Activated CD4-positive, alpha-beta T cell treated with anti-CD3 and anti-CD28 coated beads, Interleukin-2, amount 10 ng/mL, durations not matched to agents 7 days and 5 days (primary cell): ENCODE measurements at places on chromosomes 6 and 20. TPM values are rescaled to one million over a fixed set of nuclear protein-coding genes. Genes with fewer than 3 reads are reported as not detected.
A peak's percentile ranks its signal among the peaks of the same experiment; 100 is the strongest.

DNA sequence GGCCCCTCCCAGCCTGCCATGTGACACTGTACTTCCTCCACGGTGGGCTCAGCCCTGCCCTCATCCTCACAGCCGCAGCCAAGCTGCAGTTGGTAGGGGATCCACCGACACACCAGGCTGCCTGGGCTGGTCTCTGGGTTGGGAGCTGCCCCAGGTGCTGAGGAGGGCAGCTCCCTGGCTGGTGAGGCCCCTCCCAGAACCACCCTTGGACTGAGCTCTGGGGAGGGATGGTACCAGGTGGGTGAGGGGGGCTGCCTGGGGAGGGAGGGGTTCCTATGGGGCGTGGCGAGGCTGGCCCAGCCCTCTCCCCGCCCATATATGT, 185 bp upstream of the TNFRSF6B start:
- DNase-seq: no peak

DNA sequence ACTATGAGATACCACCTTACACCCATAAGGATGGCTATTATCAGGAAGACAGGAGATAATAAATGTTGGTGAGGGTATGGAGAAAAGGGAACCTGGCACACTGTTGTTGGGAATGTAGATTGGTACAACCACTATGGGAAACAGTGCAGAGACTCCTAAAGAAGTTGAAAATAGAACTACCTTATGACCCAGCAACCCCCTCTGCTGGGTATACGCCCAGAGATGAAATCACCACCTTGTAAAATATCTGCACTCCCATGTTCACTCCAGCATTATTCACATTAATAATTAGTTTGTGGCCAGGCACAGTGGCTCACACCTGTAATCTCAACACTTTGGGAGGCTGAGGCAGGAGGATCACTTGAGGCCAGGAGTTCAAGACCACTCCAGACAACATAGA, 26.8 kb downstream of the ZBTB9 start:
- no peak for DNase-seq

DNA sequence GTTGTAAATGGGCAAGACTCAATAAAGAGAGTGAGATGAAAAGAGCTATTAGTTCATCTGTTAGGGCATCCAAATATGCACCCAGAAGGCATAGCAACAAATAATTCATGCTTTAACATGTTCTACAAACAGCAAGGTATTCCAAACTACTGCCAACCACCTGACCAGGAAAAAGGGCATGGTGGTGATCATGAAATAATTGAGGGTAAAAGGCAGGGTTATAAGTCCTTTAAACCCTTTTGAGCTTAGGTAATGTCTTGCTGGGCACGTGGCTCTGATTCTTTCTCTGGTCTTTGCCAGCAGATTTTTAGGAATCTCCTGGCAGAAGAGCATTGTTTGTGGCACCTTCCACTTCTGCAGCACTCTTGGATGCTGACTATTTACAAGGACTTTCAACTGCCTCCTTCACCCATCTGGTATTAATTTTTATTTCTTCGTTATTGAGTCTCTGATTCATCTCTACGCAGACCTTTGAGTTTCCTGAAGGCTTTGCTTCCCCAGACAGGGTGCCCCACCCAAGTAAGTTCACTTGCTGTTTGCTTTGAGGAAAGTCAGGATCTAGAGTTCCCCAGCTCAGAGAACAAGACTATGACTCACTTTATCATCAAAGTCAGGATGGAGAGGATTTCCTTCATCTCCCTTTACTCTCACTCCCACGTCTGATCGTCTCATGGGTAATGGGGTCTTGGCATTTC, 83.4 kb upstream of the NEDD9 start:
- DNase-seq: no peak

- DNase-seq: no peak
Observed at GRCh38 chr6:165611294-165611693, 51.7 kb downstream of the PDE10A start.

DNA sequence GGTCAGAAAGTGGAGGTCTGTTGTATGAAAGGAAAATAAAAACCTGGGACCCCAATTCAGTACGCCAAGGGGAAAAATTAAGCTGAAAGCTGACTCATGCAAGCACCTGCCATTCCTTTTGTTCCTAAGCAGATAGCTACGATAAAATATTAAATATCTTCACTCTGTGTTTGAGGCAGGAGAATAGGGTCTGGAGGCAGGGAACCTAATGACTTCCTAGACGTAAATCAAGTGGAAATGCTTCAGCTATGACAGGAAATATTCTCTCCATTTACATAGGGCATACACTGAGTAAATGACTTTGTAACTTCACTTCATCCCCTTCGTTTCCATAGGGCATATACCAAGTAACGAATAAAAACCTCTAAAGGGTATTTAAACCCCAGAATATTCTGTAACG, 41.0 kb upstream of the IFNGR1 start:
- DNase-seq: no peak

- no peak for DNase-seq
Observed at GRCh38 chr20:64047046-64047389, 2.4 kb downstream of the SOX18 start.

- DNase-seq: no peak
Observed at GRCh38 chr20:219290-220115, 7.6 kb upstream of the DEFB129 start.

- no peak for DNase-seq
Observed at GRCh38 chr6:117352466-117353081, 73.2 kb downstream of the ROS1 start.

DNA sequence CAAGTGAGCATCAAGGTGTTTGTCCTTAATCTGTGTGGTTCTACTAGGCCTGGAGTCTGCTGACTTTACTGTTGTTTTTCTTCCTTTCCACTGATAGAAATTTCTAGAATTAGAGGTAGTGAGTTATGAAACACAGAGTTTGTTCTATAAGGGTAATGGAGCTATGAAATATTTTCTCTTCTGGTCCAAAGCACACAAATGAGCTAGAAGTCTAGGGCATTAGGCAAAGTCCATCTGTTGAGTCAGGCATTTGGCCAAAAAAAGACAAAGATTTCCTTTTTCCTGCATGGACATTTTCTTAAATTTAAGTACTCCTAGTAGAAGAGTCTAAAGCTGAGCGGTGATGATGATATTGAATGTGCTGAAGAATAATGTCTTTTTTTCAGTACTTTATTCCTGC, 174.3 kb upstream of the STXBP5 start:
- no peak for DNase-seq

DNA sequence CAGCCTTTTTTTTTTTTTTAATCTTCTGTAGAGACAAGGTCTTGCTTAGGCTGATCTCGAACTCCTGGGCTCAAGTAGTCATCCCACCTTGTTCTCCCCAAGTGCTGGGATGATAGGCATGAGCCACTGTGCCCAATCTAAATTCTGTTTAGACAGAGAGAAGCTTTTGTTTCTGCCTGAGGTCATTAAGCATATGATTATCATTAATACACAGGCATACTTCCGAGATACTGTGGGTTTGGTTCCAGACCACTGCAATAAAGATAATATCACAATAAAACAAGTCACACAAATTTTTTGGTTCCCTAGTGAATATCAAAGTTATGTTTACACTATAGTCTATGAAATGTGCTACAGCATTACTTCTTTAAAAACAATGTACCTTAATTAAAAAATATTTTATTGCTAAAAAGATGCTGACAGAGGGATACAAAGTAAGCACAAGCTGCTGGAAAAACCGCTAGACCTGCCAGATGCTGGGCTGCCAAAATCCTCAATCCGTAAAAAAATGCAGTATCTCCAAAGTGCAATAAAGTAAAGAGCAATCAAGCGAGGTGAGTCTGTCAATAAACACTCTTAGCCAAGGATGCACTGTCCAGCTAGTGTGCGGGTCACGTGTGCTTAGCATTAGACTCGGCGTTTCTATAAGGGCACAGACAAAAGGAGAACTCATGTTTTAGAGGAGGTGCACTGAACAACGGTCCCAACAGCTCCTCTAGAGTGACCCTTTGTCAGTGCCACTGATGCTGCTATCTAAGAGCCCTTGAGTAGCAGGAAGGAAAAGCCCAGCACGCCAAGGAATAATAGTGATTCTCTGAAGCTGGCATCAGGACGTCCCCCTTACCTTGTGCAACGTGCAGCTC, 16.1 kb downstream of the TXNDC5 start:
- DNase-seq: no peak

- no peak for DNase-seq
Observed at GRCh38 chr6:118902726-118903125, 8.8 kb downstream of the ASF1A start.

DNA sequence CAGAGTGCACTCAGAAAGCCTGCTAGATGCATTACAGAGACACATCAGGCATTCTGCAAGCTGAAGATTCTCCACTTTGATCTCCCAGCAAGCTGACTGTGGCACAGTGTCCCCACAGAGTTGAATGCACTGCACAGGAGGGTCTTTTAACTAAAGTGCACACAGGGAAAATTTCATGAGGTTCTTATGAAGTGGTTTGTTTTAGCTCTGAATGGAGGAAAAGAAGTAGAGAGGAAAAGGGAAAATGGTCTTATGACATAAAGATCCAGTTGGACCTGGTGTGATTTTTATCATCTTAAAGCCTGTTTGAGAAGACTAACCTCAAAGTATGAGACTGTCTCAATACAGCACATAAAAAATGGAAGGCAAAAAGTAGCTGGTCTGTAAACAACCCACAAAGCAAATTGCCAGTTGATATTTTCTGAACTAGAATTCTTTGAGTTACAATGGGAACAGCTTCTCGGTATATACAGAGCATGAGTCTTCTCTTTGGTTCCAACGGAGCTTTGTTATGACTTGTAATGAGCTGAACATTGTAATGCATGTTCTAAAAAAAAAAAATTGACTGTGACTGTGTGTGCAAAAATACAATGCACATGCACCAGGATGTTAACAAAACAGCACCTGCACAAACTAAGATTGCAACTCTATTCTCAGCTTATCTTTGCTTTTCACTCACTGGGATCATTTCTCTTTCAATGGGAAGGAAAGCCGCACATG, 383.0 kb upstream of the ID4 start:
- no peak for DNase-seq

- no peak for DNase-seq
Observed at GRCh38 chr6:3789018-3789895, 37.7 kb upstream of the PXDC1 start.

- DNase-seq: no peak
Observed at GRCh38 chr6:96898241-96898851, 655 bp upstream of the NDUFAF4 start.

DNA sequence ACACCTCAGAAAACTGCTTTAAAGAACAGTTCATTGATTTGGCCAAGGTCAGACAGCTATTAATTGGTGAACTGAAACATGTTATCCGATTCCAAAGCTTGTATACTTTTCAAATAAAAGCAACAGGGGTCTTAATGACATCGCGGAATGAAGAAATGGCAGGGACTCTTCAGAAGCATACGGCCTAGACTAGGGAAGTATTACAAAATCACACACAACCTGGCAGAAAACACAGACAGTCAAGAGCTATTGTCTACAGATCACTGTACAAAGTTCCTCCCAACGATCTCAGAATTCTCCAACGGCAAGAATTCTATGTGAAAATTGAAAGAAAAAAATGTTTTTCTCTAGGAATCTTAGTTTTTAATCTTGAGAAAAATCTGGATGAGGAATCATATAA, 105.5 kb downstream of the PTPRK start:
- DNase-seq: no peak

GRCh38 chr6:21404577-21404976, 189.0 kb upstream of the SOX4 start:
- DNase-seq: no peak

DNA sequence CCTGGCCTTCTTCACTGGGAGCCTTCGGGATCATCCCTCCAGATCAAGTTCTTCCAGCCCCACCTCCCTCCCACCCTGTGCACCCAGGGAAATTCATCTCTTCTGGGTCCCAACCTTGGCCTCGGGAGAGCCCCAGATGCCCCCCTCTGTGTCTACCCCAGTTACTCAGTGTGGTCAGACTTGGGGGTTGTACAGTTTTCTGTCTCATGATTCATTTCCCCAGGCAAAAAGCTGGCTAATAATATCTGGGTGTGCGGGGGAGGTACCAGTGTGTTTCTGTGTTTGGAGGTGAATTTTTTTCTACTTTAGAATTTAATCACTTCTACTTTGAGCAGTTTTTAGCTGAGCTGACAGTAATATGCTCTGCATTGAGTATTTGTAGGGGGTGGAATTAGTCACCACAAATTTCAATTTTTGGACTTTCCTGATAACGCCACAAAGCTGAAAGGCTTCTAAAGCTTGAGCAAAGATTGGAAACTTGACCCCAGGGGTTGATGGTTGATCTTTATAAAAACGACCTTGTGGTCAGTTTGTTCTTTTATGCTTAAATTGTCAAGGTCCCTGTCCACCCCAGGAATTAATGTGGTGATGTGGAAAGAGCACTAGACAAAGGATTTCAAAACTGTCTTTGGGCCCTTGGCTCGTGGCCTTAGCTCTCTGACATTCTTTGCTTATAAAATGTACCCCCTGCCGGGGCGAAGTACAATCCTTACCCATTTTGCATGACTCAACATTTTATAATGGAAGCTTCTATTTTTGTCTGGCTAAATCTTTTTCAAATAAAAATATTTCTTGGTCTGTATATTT, 284.7 kb upstream of the TAB2 start:
- DNase-seq: peak; percentile 27

DNA sequence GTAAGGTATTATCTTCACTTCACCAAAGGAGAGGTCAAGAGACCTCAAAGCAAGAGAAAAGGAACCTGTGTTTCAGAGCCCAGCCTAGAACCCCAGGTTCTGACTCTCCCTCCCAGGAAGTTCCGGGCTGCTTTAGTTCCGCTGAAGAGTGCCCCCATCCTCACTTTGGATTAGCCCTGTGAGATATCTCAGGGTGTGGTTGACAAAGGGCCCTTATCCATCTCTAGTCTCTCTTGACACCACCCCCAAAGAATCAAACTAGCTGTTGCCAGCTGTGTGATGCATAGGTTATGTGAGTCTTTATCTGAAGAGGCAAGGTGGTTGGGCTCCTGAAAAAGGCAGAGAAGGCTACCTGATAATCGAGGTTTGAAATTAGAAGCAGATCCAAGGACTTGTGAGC, 20.6 kb downstream of the BRPF3 start:
- no peak for DNase-seq

DNA sequence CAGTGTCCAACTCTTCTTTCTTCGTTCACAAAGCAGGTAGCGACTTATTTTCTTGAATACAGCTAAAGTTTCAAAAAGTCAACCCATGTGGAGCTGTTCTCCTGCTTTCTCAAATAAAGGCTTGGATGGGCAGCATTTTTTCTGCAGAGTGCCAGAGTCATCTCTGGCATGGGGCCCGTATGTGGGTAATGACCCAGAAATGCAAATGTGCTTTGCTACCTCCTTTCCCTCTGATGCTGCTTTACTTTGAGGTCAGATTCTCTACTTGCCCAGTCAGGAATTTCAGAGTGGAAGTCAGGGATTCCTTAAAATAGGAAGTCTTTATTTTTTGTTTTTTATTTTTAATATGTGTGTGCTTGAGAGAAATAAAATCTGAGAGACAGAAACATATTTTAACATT, 4.9 kb downstream of the NKAIN2 start:
- no peak for DNase-seq

Gene SLC22A16
- total RNA-seq: not detected

Gene PRKN
- 0.77 TPM for total RNA-seq

Gene DEF6
- total RNA-seq: 219 TPM

Gene BEND6
- not detected for total RNA-seq

Gene ZNF311
- total RNA-seq: 0.55 TPM

Gene TLDC2
- total RNA-seq: not detected

Gene DEFB119
- total RNA-seq: not detected

Gene BPIFB1
- not detected for total RNA-seq

Gene SCP2D1
- total RNA-seq: not detected

Gene GJA1
- not detected for total RNA-seq

Gene VGLL2
- not detected for total RNA-seq

Gene EYA4
- total RNA-seq: not detected
